ENCODE measurements at places on chromosomes 7 and 10. TPM values are rescaled to one million over a fixed set of nuclear protein-coding genes. Genes with fewer than 3 reads are reported as not detected.
A peak's percentile ranks its signal among the peaks of the same experiment; 100 is the strongest.

- no peaks in the 10 kb centered on the region for H3K27me3 ChIP-seq
- H3K4me1 ChIP-seq = no peaks in the 10 kb centered on the region
- no peaks in the 10 kb centered on the region for H3K36me3 ChIP-seq
- DNase-seq = no peak
- no peak within 1 kb of the TSS for H3K4me3 ChIP-seq
Observed at GRCh38 chr10:37125191-37125732, at the start of gene ANKRD30A. Gene ANKRD30A, plus strand, starts transcription at chr10:37125598. Its CDS starts 190 bp downstream, at chr10:37125788.

DNA sequence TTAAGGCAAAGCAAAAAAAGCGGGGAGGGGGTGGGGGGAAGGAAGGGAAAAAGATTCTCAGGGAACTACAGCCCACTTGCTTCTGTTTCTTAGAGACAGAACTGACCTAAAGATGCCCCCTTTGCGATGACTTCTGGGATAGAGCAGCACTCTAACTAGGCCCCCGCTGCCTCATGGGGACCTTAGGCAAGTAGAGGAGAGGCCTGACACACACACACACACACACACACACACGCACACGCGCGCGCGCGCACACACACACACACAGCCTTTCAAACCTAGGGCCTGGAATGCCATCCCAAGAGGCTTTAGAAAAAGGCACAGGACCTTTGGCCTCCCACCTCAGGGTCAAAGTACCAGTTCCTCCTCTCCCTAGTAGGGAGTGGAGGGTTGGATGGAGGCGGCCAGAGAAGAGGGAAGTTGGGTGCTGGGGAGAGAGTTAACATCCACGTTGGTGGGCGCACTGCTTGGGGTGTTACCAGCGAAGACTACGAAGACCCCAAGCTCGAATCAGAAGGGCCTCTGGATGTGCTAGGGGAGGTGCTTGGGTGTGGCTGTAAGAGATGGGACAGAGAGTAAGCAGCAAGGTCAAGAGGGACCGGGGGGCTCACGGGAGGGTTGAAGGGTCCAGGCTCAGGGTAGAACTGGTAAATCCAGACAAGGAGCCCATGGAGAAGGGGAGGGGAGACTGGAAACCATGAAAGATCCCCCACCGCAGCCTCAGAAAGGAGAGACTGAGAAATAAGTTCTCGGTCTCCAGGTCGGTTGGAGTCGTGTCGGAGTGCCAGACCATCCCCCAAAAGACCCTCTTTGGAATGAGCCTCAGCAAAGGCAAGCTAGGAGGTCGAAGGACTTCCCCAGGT, 1.2 kb upstream of the COL1A2 start:
- no peaks in the 10 kb centered on the region for H3K27me3 ChIP-seq
- no peak overlapping the region for H3K27ac ChIP-seq
- no peaks in the 10 kb centered on the region for H3K36me3 ChIP-seq
- DNase-seq = peak; percentile 39
- peaks cover 11% of the 10 kb centered on the region for H3K4me1 ChIP-seq
- no peak overlapping the region for H3K4me3 ChIP-seq

CACUL1 gene
- 42.7 TPM for total RNA-seq

DNA sequence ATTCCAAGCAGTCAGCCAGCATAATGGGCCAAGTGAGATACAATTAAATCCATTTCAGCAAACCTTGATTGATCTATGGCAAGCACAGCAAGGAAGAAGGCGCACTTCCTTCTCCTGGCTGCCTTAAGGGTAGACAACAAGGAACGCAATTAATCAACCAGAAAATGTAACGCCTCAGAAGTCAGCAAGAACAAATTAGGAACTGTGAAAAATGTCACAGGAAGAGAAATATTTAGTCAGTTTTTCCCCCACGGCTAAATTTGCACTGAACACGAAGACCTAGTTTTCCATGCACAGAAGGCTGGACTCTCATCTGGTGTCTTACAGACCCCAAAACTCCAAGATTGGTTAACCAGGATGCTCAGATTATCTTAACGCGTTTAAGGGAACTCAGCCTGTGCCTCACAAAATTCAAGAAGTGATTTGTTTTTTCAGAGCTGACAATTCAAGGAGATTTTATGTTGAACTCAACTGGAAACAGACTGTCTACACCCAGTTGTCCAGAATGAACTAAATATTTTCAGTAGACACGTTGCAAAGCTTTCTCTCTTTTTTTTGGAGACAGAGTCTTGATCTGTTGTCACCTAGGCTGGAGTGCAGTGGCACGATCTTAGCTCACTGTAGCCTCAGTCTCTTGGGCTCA, 14.2 kb downstream of the SNX8 start:
- H3K27ac ChIP-seq = no peak overlapping the region
- H3K4me1 ChIP-seq = peaks cover 4% of the 10 kb centered on the region
- H3K27me3 ChIP-seq = no peaks in the 10 kb centered on the region
- no peak for DNase-seq
- H3K4me3 ChIP-seq = no peak overlapping the region
- H3K36me3 ChIP-seq = no peaks in the 10 kb centered on the region

DNA sequence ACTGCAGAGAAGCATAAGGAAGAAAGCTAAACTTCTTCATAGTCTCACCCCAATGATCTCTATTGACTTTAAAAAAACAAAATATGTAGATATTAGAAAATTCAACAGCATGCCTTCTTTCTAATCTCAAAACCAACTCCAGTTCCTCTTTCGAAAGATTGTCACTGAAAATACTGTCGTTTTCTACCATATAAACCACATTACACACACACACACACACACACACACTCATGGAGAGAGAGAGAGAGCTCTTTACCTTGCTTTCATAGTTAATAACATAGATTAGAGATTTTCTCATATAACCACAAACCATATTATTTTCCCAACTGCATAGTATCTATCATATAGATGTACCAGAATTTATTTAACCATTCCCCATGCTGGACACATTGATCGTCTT, 296.2 kb upstream of the MGMT start:
- no peak overlapping the region for H3K27ac ChIP-seq
- no peak overlapping the region for H3K4me3 ChIP-seq

DNA sequence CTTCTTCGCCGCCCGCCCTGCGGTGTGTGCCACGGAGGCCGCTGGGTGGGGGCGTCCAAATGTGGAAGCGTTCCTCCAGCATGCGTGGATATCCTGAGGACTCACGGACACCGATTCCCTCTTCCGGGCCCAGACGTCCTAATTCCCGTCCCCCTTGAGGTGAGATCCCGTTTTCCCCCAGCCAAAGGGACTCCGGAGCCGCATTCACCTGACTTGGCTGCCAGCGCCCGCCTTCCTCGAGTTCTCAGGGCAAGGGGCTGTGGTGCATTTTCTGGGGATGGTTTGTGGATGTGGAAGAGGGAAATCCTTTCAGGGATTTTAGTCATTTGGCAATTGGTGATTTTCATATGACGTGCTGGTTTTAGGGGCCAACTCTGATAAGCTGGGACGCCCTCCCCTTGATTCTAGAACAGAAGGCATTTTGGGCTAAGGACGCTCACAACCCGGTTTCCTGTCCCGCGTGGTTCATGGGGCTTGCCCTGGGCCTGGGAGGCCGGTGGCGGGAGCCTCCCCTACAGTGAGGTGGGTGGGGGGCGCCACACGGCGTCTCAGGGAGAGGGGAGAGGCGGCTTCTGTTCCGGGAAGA, 165.4 kb downstream of the ACTR3B start:
- no peaks in the 10 kb centered on the region for H3K36me3 ChIP-seq
- no peak overlapping the region for H3K4me3 ChIP-seq
- H3K27ac ChIP-seq = no peak overlapping the region
- no peak for DNase-seq

SLIT1 gene
- 0.42 TPM for total RNA-seq

- DNase-seq = no peak
- H3K27me3 ChIP-seq = no peaks in the 10 kb centered on the region
- H3K4me3 ChIP-seq = no peak overlapping the region
- no peaks in the 10 kb centered on the region for H3K36me3 ChIP-seq
- H3K4me1 ChIP-seq = no peaks in the 10 kb centered on the region
- H3K27ac ChIP-seq = no peak overlapping the region
Observed at GRCh38 chr7:125506331-125506730, 576.7 kb upstream of the POT1 start.

GRCh38 chr7:117212969-117213877, 109.6 kb downstream of the WNT2 start:
- H3K27me3 ChIP-seq = no peaks in the 10 kb centered on the region
- H3K4me1 ChIP-seq = no peaks in the 10 kb centered on the region
- no peak overlapping the region for H3K27ac ChIP-seq
- no peak overlapping the region for H3K4me3 ChIP-seq
- H3K36me3 ChIP-seq = no peaks in the 10 kb centered on the region

GRCh38 chr7:22613496-22613895, 113.5 kb upstream of the IL6 start:
- DNase-seq = no peak
- no peaks in the 10 kb centered on the region for H3K27me3 ChIP-seq
- H3K4me1 ChIP-seq = no peaks in the 10 kb centered on the region
- H3K4me3 ChIP-seq = no peak overlapping the region

RBP4 gene
- total RNA-seq = 255 TPM

DNA sequence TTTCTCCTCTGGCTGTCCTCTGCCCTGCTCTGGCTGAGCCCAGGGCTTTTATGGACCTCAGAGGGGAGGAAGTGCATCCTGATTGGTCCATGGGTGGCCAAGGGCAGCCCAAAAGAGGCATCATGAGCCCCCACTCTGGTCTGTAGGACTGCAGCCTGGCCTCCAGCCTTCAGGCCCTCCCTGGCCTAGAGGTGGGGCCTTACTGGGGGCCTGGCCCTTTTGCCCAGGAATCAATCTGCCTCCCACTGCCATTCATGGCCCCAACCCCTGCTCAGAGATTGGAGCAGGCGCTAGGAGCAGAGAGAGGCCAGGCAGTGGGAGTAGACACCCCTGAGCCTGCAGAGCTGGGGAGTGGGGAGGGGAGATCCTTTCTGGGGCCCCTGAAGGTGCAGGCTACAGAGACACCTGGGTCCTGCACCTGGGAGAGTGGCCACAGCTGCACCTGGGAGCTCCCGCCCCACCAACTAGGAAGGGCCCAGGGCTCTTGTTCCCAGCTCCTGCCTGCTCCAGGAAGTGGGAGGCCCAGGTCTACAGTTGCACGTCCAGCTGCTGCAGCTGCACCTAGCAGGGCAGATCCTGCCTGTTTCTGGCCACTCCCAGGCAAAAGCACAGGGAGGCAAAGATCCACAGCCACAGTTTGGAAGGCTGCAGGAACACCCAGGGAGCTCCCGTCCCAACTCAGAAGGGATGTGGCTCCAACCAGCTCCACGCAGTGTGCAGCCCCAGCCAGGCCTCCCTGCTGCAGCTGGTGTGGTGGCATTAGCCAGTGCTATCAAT, 6.4 kb upstream of the DYNC2I1 start:
- H3K4me3 ChIP-seq = no peak overlapping the region
- no peaks in the 10 kb centered on the region for H3K36me3 ChIP-seq
- no peak overlapping the region for H3K27ac ChIP-seq
- DNase-seq = no peak
- H3K27me3 ChIP-seq = no peaks in the 10 kb centered on the region

- H3K36me3 ChIP-seq = no peaks in the 10 kb centered on the region
- peak overlapping the region; percentile 47 for H3K4me3 ChIP-seq
- no peaks in the 10 kb centered on the region for H3K27me3 ChIP-seq
- H3K4me1 ChIP-seq = peaks cover 28% of the 10 kb centered on the region
- H3K27ac ChIP-seq = no peak overlapping the region
Observed at GRCh38 chr10:133261726-133262325, 14.8 kb downstream of the ADAM8 start.

GRCh38 chr7:37901236-37901827, 15.3 kb downstream of the SFRP4 start:
- H3K4me1 ChIP-seq = peaks cover 16% of the 10 kb centered on the region
- no peaks in the 10 kb centered on the region for H3K27me3 ChIP-seq
- no peak overlapping the region for H3K4me3 ChIP-seq
- H3K36me3 ChIP-seq = no peaks in the 10 kb centered on the region

GRCh38 chr7:114857605-114858004, 64.3 kb upstream of the MDFIC start:
- H3K4me1 ChIP-seq = peaks cover 24% of the 10 kb centered on the region
- no peak overlapping the region for H3K4me3 ChIP-seq
- H3K27ac ChIP-seq = no peak overlapping the region
- H3K27me3 ChIP-seq = no peaks in the 10 kb centered on the region
- no peak for DNase-seq

TMEM178B gene
- total RNA-seq = 0.11 TPM

FAM180A gene
- not detected for total RNA-seq

GRCh38 chr10:69278446-69278963, at the start of gene HK1:
Gene HK1, plus strand, starts transcription at chr10:69278496.
- no peaks in the 10 kb centered on the region for H3K4me1 ChIP-seq
- H3K27ac ChIP-seq = no peak within 1 kb of the TSS
- H3K36me3 ChIP-seq = no peaks in the 10 kb centered on the region

- peaks cover 1% of the 10 kb centered on the region for H3K27me3 ChIP-seq
- H3K4me1 ChIP-seq = no peaks in the 10 kb centered on the region
- no peaks in the 10 kb centered on the region for H3K36me3 ChIP-seq
- DNase-seq = no peak
Observed at GRCh38 chr10:124175701-124176348, 82.4 kb upstream of the CHST15 start.

DNA sequence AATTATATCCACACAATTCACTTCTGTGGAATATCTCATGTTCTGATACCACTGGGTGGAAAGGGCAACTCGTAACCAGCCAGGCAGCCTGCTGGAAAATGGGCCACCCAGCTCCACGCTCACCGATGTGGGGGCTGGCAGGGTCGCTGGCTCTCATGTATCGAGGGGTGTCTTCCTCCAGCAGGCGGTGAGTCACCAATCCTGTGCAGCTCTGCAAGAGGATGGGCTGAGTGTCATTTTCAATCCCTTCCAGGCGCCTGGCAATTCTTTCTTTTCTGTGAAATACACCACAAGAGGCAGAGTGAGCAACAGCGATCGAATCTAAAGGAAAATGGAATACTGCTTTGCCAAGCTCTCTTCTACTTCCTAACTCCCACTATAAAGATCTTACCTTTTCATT, 80.1 kb downstream of the SVIL start:
- H3K36me3 ChIP-seq = no peaks in the 10 kb centered on the region
- H3K4me3 ChIP-seq = no peak overlapping the region
- H3K4me1 ChIP-seq = no peaks in the 10 kb centered on the region

CPA2 gene
- total RNA-seq = 27.6 TPM

CREB5 gene
- total RNA-seq = 9.1 TPM

- no peak overlapping the region for H3K4me3 ChIP-seq
- H3K27me3 ChIP-seq = no peaks in the 10 kb centered on the region
- no peak for DNase-seq
- no peaks in the 10 kb centered on the region for H3K36me3 ChIP-seq
- H3K4me1 ChIP-seq = no peaks in the 10 kb centered on the region
- no peak overlapping the region for H3K27ac ChIP-seq
Observed at GRCh38 chr7:22248111-22248809, 108.7 kb downstream of the RAPGEF5 start.

METTL27 gene
- total RNA-seq = 1.7 TPM

TUBAL3 gene
- 0.39 TPM for total RNA-seq

SAMD9 gene
- 0.32 TPM for total RNA-seq

- H3K27ac ChIP-seq = no peak overlapping the region
- no peak overlapping the region for H3K4me3 ChIP-seq
- H3K27me3 ChIP-seq = no peaks in the 10 kb centered on the region
- H3K4me1 ChIP-seq = peaks cover 24% of the 10 kb centered on the region
Observed at GRCh38 chr10:50231515-50232260, 19.6 kb downstream of the ASAH2 start.

DNA sequence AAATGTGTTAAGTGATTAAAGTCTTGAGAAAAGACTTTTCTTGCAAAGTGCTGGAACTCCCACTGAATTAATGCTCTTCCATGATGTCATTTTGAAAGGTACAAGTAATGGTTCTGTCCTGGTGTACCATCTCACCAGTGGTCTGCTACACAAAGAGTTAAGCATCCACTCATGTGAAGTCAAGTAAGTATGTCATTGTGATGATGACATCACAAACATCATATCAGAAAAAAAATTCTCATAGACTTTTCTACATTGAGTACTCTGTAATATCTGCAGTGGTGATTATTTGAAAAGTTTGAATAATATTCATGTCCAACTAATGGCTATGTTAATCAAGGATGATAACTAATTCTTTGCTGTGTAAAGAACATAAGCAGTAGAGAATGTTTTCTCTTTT, 22.6 kb downstream of the WDR11 start:
- no peak overlapping the region for H3K4me3 ChIP-seq
- peaks cover 2% of the 10 kb centered on the region for H3K36me3 ChIP-seq
- H3K4me1 ChIP-seq = no peaks in the 10 kb centered on the region
- DNase-seq = no peak
- H3K27me3 ChIP-seq = no peaks in the 10 kb centered on the region

Data from Caco-2 (cell line).